ENCODE measurements at places on chromosomes 4 and X. TPM values are rescaled to one million over a fixed set of nuclear protein-coding genes. Genes with fewer than 3 reads are reported as not detected.

GAB3 gene
- 0.89 TPM for polyA plus RNA-seq

GRCh38 chr4:1011666-1012033 lies 224 bp downstream of the FGFRL1 start:
- DNase-seq, result no peak

- no peak for DNase-seq
Measured at GRCh38 chrX:108417257-108417656, 21.0 kb downstream of the COL4A6 start.

- no peak for DNase-seq
Measured at GRCh38 chr4:107744532-107744931, 24.5 kb upstream of the PAPSS1 start.

DGKK gene
- polyA plus RNA-seq, result 2.1 TPM
